ENCODE measurements at places on chromosomes 5 and 9.

DNA sequence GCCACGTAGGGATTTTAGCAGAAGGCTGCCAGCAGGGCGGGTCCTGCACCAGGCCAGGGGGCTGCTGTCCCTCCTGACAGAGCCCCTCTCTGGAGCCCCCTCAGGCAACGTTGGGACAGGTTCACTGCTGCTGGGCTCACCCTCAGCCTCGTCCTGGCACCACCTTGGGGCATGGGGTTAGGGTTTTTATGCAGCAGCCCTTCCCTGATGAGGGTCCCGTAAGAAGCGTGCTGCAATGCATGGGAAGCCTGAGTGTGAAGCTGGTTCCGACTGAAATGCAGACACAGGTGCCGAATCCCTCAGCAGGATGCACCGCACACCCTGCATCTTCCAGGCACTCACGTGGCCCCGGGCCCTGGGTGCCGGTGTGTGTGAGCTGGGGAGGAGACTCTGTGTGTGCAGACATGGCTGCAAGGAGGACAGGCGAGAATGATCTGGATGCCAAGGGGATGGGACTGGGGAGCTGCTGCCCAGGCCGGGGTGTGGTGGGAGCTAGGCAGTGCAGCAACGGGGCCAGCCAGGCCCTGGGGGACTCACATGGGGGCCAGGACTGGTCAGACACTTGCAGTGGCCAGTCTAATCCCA is 27.1 kb downstream of the ZDHHC11B start:
- no peak for DNase-seq

DNA sequence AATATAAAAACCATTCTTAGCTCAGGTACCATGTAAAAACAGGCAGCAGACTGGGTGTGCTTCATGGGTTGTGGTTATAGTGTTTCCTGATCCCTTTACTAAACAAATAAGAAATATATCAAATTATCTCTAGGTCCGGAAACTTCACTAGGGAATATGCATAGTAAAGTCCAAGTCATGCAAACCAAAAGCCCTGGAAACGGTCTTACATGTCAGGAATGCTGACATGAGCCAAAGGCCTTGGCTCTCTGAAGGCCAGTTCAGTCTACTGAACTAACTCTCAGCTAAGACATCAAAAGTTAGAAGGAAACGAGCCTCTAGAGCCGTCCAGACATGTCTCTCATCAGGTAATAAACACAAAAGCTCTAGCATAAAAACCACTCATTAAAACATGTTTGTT is 778.9 kb upstream of the ZNF608 start:
- DNase-seq, result no peak

GRCh38 chr5:65620021-65620420 is 4.1 kb downstream of the TRIM23 start:
- DNase-seq, result no peak

DNA sequence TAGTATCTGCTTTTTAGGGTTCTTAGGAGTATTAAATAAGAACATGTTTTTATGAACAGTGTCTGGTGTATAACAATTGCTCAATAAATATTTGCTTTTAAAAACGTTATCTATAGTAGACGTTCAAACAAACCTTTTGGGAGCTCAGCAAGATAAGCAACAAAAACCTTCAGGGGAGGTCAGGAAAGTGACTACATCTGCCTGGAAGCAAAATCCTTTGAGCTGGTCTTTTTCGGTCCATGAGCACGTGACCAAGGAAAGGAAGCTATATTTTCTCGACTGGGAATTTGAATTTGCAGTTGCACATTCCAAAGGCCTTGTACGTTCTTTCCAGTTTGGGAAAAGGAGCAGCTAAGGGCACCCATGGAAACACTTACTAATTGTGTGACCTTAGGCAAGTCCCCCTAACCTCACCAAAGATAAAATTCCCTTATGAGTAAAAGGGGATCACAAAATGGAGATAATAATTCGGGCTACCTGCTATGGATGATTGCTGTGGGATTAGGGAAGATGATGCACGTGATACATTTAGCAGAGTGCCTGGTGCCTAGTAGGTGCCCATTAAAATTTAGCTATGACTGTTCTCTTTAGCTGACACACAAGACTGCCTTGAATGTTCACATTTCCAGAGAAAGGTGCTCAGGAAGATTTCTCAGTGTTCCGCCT is 45.4 kb downstream of the PTTG1 start:
- no peak for DNase-seq

DNA sequence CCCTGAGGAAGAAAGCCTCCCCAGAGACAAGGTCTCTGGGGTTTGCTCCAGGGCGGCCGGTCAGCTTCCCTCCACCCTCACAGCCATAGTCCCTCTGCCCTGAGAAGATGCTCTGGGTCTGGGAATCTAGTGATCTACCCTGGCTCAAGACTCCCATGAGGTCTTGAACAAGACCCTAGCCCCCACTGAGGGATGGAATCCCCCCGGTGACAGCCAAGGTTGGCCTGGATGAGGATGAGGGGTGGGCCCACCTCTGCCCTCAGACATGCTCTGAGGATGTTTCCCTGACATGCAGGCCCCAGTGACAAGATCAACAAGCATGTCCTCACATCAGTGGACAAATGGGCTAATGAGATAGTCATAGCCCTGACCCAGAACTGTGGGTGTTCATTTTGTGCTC is 138.6 kb downstream of the C5orf15 start:
- DNase-seq, result no peak

DNA sequence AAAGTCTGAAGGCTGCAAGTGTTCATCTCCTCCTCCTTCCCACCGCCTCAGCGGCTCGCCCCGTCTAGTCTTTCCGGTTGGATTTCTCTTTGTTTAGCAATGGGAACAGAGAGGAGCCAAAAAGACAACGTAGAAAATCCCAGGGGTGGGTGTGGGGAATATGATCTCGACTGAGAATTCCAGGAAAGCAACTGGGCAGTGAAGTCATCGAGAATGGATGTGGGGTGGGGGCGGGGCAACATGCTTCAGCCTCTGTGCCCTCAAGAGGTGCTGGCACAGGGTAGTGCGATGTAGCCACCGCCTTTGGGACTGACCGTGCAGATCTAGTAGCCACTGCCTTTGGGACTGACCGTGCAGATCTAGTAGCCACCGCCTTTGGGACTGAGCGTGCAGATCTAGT is 12.9 kb downstream of the MSX2 start:
- DNase-seq, result no peak

DNA sequence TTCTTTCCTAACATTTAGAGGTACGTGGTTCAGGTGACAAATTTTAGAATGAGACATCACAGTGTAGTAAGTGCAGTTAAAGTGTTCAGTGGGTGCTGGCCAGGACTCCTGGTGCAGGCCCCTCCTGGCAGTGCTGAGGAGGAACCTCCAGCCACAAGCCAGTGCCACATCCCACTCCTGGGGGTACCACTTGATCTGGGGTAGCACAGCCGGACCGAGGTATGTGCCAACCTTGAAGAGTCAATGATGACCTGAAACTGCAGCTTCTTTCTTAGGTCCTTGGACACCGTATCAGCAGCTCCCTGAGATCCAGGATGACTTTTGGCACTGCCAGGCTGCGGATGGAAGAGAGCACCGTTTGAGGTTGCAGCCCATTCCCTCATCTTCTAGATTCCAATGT is 310.4 kb upstream of the IRX4 start:
- no peak for DNase-seq

DNA sequence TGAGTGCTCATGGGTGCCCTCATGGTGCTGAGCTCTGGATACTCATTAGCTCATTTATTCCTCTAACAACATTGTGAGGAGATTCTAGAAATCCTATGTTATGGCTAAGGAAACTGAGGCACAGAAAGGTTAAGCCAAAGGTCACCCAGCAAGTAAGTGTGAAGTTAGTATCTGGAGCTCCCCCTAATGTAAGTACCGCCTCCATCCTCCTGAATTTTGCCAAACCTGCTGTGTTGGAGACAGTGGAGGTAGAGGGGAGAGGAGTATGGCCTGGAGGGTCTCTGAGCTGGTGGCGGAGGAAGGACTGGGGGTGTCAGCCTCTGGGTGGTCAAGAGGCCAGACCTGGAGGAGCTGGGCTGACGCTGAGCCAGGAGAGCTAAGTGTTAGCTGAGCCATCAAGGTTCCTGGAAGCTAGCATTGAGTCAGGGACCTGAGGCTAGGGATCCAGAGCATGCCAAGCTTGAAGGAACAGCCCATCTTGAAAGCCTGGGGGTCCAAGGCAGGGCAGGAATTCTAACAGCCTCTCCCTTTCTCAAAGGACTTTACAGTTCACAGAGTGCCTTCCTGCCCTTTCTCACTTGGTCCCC is 114.8 kb downstream of the RGS3 start:
- no peak for DNase-seq

- no peak for DNase-seq
Measured at GRCh38 chr5:65172486-65173129, 309.1 kb downstream of the ADAMTS6 start.

DNA sequence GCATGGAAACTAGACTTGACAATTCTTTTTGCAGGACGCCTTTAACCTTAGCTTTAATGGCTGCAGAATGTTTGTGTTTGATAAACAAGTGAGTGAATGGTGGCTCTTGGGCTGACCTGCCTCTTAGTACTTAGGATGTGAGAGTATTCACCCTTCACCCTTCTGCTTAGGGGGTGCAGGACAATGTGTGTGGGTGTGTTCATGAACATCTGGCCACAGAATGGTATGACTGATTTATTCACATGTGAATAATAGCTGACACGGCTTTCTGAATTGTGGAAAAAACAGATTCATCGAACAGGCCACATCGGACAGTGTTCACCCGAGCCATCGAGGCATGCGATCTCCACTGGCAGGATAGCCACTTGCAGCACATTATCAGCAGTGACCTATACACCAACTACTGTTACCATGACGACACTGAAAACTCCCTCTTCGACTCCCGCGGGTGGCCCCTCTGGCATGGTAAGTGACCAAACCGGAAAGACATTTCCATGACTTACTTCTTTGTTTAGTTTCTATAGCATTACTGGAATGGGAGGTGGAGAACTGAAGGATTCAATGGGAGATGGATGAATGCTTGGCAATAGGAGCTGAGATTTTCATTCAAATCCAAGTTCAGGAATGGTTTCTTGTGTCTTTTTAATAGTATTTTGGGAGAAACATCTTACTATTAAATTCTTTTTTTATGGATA is 193.6 kb downstream of the ZSWIM6 start:
- DNase-seq, result no peak

- no peak for DNase-seq
Measured at GRCh38 chr9:84107995-84108394, 127.4 kb downstream of the RMI1 start.

- no peak for DNase-seq
Measured at GRCh38 chr9:84755380-84755779, 85.9 kb downstream of the NTRK2 start.

DNA sequence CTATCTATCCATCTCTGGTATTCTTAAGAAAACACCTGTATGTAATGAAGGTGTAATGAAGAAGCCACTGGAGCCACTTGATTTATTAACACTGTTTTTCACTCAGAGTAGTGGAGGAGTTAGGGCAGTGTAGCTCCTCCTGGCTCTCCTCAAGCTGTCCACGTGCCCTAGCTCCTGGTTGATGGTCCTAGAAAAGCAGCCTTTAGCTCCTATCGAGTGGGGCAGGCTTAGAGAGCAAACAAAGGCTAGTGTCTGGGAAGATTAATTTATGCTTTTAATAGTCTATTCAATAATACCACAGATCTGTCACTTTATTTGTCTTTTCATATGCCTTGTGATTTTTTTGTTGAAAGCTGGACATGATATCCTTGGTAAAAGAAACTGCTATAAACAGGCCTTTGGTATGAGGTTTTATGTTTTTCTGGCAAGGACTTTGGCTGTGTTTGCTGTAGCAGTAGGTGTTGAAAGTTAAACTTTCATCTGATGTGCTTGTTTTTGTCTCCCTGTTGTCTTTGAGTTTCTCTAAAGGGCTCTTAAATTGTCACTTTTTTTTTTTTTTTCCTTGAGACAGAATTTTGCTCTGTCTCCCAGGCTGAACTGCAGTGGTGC is 141.1 kb downstream of the GCNT1 start:
- DNase-seq, result no peak

All from hypothalamus (tissue), 51 donors.